ENCODE measurements at places on chromosomes 1 and 21. TPM values are rescaled to one million over a fixed set of nuclear protein-coding genes. Genes with fewer than 3 reads are reported as not detected.
A peak's percentile ranks its signal among the peaks of the same experiment; 100 is the strongest.

DNA sequence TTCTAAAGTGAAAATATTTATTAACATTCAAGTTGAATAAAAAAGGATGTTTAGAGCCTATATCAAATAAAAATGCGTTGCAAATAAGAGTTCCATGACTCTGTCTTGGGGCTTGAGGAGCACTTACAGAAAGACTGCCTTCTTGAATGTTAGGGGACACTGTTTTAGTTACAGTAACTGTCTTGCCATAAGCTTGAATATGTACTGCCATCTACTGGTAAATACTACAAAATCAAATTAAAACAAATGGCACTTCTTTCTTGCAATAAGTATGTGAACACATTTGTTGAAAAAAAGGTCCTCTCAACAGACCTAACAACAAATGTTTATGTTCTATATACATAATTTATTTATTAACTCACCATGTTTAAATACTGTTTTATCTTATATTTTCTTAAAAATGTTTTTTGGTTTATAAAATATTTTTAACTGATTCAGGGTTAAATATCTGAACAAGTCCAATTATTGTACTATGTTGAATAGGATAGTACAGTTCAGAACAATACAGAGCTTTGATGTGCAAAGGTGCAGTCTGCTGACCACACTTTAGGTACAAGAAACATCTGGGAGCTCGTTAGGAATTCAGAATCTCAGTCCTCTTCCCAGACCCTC is 199.5 kb downstream of the LRRIQ3 start:
- DNase-seq = no peak

- DNase-seq = no peak
Measured at GRCh38 chr1:47834326-47834725, 162.9 kb downstream of the TRABD2B start.

- no peak for DNase-seq
Measured at GRCh38 chr1:162010175-162010506, 13.5 kb downstream of the OLFML2B start.

DNA sequence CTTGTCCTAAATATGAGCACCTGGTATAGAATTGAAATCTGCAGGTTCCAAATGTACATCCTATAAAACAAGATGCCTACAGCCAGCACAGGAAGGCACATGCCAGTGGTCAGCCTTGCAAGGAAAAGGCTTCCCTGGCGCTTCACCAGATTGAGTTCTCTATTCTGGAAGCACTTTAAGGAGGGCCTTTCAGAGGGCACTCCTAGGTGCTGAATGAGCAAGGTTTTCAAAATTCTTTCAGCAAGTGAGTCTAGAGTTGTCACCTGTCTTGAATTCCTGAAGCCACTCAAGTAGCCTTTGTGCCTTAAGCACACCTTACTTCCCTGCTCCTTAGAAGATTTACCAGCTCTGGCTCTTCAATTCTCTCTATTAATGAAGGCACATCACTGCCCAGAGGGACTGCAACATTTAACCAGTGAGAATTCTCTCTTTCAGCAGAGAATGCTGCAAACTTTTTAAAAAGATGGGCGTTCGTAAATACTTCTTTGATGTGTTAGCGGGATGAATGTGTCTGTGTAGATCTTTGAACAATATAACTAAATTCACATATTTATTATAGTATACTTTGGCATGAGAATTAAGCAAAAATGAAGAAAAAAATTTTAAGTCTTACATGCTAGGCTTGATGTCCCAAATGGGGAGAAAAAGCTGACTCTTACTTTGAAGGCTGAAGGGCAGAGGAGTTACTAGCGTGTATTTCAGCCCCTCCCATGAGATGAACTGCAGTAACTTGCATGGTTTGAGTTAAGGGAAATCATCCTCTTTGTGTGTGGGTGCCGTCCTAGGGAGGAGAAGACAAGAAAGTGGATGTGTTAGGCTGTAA is 162.0 kb downstream of the NTPCR start:
- DNase-seq = peak; percentile 23

DNA sequence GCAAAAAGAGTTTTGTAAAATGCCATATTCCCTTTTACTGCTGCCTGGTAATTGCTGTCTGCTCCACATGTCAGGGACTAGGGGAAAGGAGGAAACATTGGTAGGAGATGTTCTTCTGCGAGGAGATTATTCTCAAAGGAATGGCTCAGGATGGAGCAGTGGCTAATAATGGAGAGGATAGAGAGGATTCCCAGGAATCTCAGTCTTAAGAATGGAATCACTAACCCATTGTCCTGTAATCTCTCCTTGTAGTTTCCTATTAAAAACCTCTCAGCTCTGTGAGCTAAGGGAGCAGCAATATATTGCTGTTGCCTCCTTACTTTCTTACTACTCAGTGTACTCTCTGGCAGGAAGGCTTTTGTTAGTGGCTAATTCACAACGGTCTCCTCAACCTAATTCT is 175.4 kb downstream of the HS2ST1 start:
- no peak for DNase-seq

DNA sequence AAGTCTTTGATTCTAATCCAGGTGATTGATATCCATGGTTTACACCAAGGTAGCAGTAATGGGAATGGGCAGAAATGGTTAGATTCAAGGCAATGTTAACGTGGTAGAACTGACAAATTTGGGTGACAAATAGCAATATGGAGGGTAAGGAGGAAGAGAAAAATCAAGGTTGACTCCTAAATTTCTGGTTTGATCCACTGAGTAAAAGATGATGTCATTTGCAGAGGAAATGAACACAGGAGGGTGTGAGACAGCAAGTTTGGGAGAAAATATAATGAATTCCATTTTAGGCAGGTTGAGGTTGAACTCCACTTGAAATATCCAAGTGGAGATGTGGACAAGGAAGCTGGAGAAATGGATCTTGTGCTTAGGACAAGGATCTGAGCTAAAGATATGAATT is 170.9 kb upstream of the CAMK1G start:
- DNase-seq = no peak

- no peak for DNase-seq
Measured at GRCh38 chr1:113452921-113453770, 62.8 kb downstream of the MAGI3 start.

GRCh38 chr1:53734650-53735211 is 4.2 kb downstream of the GLIS1 start:
- no peak for DNase-seq

- DNase-seq = no peak
Measured at GRCh38 chr21:27646691-27647090, 679.8 kb upstream of the ADAMTS5 start.

- no peak for DNase-seq
Measured at GRCh38 chr1:234987415-234988154, 141.1 kb downstream of the TOMM20 start.

DNA sequence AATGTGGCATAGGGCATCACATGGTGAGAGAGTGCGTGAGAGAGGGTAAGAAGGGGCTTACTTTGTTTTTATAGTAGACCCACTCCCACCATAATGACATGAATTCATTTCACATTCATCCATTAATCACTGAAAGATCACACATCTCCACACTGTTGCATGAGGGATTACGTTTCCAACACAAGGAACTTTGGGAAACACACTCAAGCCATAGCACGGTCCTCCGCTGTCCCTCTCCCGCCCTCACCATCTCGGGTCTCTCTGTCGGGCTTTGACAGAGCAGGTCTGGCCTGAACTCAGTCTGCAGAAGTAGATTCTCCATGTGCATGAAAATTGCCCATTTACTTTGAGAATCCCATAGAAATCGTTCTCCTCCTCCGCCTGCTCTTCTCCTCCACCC is 312.2 kb downstream of the MATN1 start:
- DNase-seq = no peak

- no peak for DNase-seq
Measured at GRCh38 chr1:79682478-79682877, 675.9 kb upstream of the ADGRL4 start.

DNA sequence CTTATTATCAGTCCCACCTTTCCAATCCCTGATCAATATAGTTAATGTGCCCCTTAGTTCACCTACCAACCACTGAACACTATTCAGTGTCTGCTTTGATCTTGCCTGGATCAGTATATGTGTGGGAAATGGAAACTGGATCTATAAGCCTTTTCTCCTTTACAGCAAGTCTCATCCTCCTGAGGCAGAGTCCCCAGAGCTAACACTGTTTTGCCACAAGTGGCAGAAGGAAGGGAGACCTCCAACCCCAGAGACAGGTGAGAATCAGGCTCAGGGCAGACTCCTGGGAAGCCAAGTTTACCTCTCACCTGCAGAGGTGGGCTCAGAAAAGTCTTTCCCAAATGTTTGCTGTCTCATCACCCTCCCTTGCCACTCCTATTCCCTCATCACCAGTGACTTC is at the start of gene OR6N2:
Gene OR6N2 (minus strand): TSS at position 101 of the 400 bp plus-strand sequence. CDS start 3,569 bp downstream, outside the sequence.
- DNase-seq = no peak

DNA sequence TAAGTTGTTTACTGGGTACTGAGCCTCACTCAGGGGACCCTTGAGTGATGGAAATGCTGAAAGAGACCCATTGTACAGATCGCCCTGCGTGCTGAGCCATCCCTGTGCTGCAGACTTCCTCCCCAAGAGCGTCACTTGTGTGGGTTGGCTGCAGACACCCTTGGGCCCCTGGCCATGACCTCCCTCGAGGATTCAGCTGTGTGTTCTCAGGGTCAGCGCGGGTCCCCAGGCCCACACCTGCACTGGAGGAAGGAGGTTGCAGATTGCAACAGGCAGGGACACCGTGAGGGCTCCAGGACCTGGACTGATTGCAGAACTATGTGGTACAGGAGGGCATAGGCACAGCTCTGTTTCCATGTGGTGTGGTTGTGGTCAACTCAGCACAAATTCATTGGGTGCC is 4.4 kb downstream of the SNAP47 start:
- DNase-seq = no peak

DNA sequence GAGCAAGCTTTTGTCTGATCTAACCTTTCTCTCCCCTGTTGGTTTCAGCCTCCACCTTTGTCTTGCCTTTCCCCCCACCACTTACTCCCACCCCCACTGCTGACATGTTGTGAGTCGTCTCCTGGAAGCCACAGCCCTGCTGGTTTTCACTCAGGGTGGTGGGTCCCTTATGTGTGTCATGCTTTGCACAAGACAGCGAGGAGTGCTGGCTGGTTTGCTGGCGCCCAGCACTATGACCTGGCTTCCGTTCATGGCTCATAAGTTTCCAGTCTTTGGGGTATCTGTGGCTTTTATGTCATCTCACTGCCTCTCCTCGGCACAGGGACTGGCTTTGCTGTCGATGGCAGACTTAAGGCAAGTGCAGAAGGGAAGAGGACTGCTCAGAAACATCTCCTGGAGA is 177.7 kb downstream of the KIF26B start:
- DNase-seq = no peak

DNA sequence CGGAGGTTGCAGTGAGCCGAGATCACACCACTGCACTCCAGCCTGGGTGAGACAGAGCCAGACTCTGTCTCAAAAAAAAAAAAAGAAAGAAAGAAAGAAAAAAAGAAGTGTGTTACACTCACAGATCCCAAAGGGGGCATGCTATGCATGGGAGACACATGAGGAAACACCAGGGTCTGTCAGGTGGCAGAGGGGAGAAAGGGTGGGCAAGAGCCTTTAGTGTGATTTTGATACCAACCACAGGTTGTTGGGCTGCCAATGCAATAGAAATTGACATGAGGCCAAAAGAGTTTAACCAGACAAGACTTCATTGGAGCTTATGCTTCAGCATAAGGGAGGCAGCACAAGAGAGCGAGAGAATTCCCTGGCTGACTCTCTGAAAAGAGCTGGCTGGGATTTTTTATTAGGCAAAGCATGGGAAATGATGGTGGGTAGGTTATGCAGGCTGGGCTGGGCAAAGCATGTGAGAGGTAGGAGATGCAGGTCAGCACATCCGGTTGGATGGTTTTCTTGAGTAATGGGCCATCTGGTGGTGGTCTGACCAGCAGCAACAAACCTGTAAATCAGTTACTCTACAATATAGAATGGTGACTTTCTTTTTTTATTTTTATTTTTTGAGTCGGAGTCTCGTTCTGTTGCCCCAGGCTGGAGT is 11.7 kb upstream of the EXTL1 start:
- DNase-seq = no peak

DNA sequence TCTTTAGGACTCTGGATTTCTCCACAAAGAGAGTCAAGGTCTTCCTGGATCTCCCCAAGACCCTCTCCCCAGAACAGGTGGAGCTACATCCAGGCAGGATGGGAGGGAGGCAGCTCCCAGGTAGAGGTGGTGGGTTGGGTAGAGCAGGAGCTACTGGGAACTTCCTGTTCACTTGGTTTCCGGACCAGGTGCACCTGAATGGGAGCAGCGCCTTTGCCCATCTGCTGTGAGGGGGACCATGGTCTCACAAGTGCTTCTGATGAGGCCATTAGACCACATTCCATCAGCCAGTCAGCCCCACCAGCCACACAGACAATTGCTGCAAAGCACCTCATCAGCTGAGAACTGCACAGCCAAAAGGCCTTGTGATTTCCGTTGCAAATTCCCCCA is 188.8 kb downstream of the MATN1 start:
- DNase-seq = no peak

DNA sequence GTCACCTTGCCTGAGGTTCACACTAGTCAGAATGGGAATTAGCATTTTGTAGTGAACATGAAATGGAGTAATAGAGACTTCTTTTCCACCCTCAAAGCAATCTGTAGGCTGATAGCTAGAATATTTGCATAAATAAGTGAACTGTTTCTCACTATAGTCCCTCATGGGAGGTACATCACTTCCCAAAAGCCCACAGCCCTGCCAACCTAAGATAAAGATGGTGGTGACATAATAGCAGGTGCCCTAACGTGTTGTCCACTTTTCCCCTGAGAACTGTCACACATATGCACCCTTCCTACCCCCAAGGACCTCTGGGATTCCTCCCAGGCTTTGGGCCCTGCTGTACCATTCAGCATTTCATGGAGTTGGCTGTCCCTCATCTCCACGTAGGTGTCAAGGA is 4.4 kb downstream of the TMEM35B start:
- no peak for DNase-seq

GRCh38 chr21:17201741-17202260 is 311.0 kb upstream of the CXADR start:
- DNase-seq = no peak

GRCh38 chr1:3898994-3899753 is 898 bp downstream of the C1orf174 start:
- no peak for DNase-seq

DNA sequence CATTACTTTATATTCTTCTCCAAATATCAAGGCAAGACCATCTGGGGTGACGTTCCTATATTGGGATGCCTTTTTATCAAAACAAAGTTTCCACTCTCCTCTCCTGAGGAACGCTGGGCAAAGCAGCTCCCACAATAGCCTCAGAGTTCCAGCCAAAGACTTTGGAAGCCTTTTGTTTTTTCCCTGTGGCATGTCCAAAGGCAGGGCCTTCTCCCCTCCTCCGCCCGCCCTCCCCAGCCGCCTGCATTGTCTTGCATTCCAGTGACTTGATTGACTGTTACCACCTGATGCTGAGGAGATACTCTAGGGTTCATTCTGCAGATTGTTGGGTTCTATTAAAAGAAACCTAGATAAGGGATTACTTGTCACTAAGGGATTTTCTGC is 43.5 kb downstream of the PROX1 start:
- DNase-seq = no peak

The TSPEAR gene
- not detected for total RNA-seq

The CLEC20A gene
- not detected for total RNA-seq

The PTGFR gene
- 0.14 TPM for total RNA-seq

The CSF3R gene
- not detected for total RNA-seq

The RIMS3 gene
- total RNA-seq = 4.2 TPM

The RAP1GAP gene
- total RNA-seq = 0.94 TPM

The AGRN gene
- total RNA-seq = 462 TPM

The ITLN1 gene
- not detected for total RNA-seq

The GIPC2 gene
- 1.5 TPM for total RNA-seq

The SPRR1B gene
- 0.75 TPM for total RNA-seq

The FCGR3B gene
- total RNA-seq = not detected
